ENCODE measurements at places on chromosomes 16 and 17.
A peak's percentile ranks its signal among the peaks of the same experiment; 100 is the strongest.

- DNase-seq, result no peak
These were observed 29.5 kb downstream of the NPLOC4 start for GRCh38 chr17:81607431-81607830.

DNA sequence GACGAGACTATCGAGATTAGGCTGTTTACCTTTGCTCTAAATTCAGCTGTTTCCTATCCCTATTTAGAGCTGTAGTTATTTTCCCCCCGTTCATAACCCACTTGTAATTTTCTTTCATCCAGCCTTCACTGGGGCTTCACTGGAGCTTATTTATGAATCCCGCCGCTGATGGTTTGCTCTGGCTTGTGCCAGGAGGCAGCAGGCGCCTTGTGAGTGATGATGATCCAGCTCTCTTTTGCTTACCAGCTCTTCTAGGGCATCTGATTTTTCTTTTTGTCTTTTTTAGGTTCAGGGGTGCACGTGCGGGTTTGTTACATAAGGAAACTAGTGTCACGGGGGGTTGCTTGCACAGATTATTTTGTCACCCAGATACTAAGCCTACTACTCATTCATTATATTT lies 37.4 kb upstream of the CDH13 start:
- no peak for DNase-seq

DNA sequence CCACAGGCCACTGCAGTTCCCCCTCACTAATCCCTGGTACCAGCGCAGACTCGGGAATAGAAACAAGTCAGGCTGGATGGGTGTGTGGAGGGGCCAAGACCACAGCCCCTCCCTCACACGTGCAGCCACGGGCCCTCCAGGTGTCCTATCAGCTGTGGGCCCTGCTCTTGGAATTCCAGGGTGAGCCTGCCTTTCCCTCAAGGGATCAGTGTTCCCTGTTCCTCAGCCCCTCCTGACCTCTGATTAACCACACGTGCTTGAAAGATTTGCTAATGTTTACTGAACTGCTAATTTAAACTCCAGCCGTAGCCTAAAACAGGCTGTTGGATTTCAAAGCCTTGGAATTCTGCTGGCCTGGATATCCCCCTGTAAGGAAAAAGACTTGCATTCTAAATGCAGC lies 146.4 kb downstream of the SOCS1 start:
- DNase-seq, result no peak

DNA sequence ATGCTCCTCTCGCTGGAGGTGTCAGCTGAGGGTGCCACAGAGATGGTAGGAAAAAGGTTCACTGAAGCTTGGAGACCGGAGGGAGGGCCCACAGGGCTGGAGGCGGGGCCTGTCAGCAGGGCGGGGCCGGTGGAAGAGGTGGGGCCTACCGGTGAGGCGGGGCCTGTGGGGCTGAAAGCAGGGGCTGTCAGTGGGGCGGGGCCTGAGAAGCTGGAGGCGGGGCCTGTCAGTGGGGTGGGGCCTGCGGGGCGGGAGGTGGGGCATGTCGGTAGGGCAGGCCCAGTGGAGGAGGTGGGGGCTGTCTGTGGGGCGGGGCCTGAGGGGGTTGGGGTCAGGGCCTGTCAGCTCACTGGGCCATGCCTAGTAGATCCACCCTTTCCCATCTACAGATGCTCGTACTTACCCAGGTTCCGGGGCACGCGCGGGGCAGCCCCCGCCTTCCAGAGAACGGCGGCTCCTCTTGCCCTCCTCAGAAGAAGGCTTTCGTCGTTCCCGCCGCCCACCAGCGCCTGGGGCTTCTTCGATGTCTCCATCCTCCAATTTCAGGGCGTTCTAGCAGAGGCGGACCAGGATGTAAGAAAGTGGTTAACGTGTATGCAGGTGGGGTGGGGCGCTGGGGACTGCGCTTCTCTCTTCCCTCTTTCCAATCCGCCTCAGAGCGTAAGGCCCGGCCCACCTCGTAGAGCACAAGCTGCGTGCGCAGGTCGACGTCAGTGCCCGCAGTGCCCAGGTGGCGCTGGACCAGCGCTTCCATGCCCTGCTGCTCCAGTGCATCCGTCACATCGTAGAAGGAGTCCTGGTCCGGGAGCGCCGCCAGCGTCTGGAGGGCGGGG lies 9.8 kb downstream of the TMEM208 start:
- DNase-seq, result peak; percentile 27

- DNase-seq, result no peak
These were observed 33.5 kb downstream of the WSB1 start for GRCh38 chr17:27327397-27327796.

DNA sequence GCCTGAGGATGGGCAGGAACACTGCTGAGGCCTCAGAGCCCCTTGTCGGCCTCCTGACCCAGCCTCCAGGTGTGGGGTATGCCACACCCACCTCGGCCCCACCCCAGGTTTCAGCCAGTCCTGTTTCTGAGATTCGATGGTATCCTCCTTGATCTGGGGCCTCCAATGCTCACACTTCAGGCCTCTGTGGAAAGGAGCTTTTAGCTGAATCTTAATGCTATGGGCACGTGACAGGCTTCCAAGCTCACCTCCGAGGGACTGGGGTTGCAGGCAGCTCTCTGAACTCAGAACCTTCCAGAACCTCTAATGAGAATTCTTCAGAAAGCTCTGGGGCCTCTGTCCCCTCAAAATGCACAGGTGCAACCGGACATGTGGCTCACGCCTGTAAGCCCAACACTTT lies 54.8 kb downstream of the SCNN1B start:
- no peak for DNase-seq

DNA sequence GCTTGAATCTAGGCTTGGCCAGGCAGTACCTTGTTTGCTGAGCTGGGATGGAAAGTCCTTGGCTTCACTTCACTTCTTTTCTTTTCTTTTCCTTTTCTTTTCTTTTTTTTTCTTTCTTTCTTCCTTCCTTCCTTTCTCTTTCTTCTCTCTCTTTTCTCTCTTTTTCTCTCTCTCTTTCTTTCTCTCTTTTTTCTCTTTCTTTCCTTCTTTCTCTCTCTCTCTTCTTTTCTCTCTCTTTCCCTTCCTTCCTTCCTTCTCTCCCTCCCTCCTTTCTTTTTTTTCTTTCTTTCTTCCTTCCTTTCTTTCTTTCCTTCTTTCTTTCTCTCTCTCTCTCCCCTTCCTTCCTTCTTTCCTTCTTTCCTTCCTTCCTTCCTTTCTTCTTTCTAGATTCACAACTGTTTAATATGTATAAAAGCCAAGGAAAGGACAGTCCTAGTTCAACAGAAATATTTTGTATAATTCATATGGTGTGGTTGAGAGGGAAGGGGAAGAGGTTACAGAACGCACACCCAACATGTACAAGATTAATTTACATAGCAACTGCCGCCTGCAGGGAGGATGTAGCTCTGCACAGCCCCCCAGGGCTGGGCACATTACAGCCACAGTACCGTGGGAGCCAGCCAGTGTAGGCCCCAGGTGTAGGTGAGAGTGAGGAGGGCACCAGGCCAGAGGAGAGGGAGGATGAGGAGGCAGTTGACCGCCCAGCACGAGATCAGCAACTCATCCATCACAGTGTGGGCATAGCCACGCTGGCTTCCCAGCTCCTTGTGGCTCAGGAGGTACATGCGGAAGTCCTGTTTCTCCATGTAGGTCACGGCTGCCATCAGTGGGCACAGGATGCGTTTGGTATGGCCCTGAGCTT lies 9.7 kb upstream of the ITGB3 start:
- no peak for DNase-seq

GRCh38 chr17:79294459-79295071 lies 219.9 kb downstream of the ENGASE start:
- DNase-seq, result no peak

DNA sequence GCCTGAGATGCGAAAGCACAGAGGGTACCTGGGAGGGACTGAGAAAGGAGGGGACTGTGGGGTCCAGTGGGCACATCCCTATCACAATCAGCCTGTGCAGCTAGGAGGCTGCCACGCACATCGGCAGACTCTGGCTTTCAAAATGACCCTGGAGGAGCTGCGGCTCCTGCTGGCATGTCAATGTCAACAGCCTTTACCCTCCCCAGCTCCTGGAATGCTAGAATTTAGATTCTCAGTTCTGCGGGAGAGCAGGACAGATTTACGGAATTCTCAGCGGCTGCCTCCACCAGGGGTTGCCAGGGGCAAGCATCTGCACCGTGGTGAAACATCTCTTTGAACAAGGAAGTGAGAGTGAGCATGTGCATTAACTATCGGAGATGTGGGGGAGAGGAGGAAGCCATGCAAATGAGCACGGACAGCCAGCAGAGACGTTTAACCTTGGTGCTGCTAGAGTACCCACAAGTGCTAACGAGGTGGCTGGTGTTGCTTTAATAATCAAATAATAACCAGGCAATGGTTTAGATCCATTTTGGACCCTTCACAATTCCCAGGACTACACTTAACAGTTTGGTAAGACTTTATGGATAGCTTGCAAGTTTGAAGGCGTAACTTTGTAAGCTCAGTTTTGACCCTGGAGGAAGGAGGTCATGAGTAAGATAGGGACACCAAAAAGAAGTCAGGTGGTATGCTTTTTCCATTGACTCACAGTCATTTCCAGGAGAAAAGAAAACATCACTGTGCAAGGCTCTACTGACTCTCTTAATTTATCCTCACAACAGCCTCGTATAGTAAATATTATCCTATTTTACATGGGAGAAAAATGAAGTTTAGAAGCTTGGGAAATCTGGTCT lies 54.1 kb downstream of the XYLT1 start:
- DNase-seq, result peak; percentile 20

GRCh38 chr16:84266451-84266850 lies 26.6 kb upstream of the KCNG4 start:
- DNase-seq, result no peak

DNA sequence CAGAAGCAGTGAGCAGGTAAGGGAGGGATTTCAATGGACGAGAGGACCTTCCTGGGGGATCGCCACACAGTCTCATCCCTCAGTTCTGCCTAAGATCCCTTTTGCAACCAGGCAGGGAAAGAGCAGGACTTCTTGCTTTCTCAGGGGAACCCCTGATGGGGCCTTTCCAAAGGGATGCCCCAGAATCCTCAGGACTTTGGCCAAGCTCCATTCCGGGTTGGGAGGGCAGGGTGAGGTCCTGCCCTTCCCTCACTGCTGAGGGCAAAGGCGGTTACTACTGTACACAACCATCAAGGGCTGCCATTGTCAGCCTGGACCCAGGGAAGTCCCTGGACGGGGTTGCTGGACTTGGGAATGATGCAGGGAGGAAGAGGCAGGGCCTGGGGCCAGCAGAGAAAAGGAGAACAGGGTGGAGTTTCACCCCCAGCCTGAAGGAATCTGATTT lies 9.7 kb downstream of the PRR29 start:
- no peak for DNase-seq
